ENCODE measurements at places on chromosomes 16 and 17. TPM values are rescaled to one million over a fixed set of nuclear protein-coding genes. Genes with fewer than 3 reads are reported as not detected.
A peak's percentile ranks its signal among the peaks of the same experiment; 100 is the strongest.

QPRT gene
- total RNA-seq = 0.60 TPM

MGAT5B gene
- 0.20 TPM for total RNA-seq

KRTAP9-4 gene
- not detected for total RNA-seq

AANAT gene
- total RNA-seq = not detected

- no peak for ATAC-seq
Observed at GRCh38 chr16:11677959-11678881, 10.0 kb downstream of the SNN start.

DNA sequence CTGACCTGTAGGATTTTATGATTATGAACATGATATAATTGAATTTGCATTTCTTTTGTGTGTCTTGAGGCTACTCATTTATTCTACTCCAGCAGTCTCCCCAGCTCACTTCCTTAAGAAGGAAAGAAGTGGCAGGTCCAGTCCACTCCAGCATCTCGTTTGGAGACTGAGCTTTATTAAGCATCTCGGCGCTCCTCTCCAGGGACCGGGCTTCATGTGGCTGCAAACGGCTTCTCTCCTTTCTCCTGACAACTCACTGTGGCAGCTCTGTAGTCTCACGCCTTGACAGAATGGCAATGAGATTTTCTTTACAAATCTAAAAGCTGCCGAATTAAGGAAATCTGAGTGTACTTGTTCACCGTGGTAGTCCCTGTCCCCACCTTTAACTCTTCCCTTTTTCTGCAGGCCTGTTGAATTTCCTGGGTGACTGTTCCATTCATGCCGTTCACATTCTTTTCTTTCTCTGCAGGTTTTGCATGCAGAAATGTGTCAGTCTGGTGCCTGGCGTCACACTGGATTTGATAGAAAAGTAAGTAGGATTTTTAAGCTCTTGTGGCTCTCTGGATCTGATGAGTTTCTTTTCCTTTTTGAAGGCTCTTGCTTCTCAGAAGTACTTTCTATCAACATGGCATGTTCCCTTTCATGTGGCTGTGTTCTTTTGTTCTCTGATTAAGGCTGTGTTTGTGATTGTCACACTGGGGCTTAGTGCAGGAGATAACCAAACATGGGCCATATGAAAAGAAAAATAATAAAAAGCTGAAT, 200.5 kb upstream of the CHMP6 start:
- no peak for ATAC-seq

GRCh38 chr17:28285965-28286364, 33.0 kb upstream of the TMEM97 start:
- no peak for ATAC-seq

GRCh38 chr16:1347286-1347855, 4.3 kb downstream of the TSR3 start:
- ATAC-seq = peak; percentile 27

GRCh38 chr16:65846210-65846602, 520.3 kb upstream of the CDH5 start:
- no peak for ATAC-seq

DNA sequence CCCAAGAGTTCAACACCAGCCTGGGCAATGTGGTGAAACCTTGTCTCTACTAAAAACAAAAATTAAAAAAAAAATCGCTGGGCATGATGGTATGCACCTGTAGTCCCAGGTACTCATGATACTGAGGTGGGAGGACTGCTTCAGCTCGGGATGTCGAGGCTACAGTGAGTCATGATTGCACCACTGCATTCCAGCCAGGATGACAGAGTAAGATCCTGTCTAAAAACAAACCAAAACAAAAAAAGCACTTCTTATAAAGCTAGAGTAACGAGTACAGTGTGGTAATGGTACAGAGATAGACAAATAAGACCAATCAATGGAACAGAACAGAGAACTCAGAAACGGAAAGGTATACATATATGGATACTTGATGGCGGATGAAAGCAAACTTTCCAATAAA, 4.4 kb downstream of the NSMCE1 start:
- peak; percentile 80 for ATAC-seq

DNA sequence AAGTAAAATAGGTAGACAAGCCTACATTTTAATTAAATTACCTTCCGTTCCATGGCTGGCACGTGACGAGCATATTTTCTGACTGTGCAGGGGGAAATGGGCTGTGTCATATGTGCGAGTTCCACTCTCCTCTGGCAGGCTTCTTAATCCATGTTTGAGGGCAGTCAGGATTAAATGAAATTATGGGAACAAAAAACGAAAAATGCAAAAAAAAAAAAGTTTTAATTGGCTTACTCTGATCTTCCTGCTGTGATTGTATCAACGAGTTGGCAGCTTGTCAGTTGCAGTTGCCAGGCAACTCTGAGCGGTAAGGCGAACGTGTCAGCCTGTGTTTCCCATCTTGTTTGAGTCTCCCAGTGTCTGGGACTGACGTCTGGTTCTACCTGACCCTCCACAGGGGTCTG, 302.9 kb upstream of the XYLT1 start:
- no peak for ATAC-seq

GRCh38 chr16:74586948-74587347, 20.0 kb downstream of the GLG1 start:
- ATAC-seq = peak; percentile 41

GRCh38 chr17:77101521-77102410, 39.0 kb upstream of the SEC14L1 start:
- no peak for ATAC-seq

DNA sequence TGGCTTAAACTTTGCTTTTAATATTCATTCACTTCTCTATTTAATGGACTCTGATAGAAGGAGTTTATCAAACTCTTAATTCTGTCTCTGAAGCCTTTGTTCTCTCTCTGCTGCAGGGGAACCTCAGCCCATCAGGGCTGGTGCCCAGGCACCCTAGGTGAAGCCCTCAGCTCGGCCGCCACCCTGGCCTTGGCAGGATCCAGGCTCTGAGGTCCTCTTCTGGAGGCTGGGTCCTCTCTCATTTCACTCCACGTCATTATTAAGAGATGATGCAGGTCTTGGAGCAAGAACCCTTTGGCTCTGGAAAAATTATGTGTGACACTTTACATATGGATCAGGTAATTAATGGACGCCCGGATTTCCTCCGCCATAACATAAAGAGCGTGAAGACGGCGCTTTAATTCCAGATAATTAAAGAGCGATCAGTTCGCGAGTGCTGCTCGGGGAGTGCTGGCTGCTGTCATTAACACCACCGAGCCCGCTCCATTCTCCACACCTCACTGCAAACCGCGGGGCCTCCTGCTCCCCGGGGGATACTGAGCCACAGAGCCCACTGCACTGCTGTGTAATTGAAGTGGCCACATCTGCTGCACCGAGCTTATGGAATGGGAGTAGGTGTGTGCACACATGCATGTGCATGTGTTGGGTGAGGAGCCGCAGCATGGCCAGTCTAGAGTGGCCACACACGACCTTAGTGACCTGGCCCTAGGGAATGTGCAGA, 259.4 kb upstream of the TNRC6C start:
- no peak for ATAC-seq

GRCh38 chr17:47291242-47291873, 32.4 kb upstream of the EFCAB13 start:
- ATAC-seq = no peak
